ENCODE measurements at places on chromosomes 7 and 10.

DNA sequence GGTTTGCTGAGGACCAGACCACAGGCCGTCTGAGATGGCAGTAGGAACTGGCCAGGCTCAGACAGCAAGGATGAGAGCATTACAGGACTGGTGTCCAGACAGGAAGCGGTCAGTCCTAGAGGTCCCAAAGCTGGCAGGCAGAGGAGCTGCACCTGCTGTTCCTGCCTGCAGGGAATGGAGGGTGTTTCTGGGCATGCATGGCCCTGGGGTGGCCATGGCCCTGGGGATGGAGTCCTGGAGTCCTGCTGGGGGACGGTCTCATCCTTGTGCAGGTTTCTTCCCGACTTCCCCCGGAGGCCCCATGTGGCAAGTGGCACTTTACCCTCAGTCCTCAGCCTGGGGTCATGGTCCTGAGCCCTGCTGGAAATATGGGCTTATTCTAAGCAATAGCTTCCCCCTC is 274.9 kb upstream of the ADARB2 start:
- DNase-seq = no peak

DNA sequence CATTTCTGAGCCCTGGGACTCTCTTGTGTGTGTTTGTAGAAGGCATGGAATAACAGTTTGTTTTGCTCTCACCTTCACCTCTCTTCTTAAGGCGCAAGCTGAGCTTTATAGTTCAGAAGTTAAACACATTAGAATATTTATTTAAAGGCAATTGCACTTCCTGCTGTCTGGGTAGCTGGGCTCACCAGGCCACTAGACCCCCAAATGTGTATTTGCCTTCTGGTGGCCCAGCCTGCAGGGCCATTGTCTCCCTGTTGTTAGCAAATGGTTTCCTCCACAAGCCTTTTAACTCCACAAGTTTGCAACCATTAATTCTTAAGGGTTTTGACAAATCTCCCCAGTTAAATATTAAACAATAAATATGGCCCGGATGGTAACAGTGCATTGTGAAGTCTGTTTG is 31.1 kb upstream of the NEUROD6 start:
- DNase-seq = no peak

GRCh38 chr7:55129541-55130394 is 111.0 kb downstream of the EGFR start:
- no peak for DNase-seq

- DNase-seq = no peak
Observed at GRCh38 chr10:43403911-43404703, 4.9 kb downstream of the HNRNPF start.

DNA sequence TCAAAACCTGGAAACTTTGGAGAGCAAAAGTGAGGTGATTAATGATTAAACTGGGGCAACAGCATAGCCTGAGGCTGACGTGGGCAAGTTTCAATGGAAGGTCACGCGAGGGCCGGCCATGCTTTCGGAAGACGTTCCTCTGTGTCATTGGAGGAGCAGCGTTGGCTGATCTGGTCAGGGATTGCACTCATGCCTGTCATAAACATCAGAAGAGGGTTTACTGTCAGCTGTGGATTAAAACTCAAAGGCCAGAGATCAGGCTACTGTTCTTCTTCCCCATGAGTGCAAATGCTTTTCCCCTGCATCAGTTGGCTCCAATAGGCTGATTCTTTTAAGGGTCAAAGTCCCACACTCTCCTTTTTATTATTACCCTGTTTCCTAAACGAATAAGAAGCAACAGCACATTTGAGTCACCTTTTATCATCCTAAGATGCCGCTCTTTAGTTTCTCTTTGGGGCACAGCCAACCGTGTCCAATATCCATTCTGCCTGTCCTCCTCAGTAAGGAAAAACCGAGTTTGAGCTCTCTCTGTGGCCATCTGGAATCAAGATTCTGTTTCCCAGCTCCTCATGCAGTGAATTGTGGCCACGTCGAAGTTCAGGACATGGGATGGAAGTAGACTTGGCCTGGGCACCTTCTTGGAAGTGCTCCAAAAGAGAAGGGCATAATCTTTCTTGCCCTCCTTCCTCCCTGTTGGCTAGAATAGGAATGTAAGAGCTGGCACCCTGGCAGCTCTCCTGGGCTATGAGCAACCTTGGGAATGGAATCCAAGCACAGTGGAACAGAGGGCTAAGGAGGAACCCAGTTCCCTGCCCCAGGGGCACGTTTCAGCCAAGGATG is 62.5 kb upstream of the INSIG1 start:
- DNase-seq = no peak

DNA sequence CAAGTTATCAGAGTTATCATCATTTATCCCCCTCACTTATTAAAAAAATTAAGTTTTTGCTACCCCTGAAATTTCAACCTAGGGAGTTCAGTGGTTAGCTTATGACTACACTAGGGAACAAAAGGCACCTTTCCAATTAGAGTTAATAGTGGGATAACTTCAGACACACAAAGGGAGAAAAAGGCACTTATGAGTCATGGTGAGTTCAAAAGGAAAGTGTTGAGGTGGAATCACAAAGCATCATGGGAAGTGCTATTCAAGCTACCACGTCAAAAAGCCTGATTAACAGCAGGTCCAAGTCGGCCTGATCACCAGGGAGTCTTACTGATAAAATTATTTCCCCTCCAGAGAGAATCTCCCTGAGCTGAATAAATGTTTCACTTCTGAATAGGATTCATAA is 165.7 kb downstream of the C7orf25 start:
- no peak for DNase-seq
